Spleen (tissue), 13 donors: ENCODE measurements at places on chromosomes 4 and X. TPM values are rescaled to one million over a fixed set of nuclear protein-coding genes. Genes with fewer than 3 reads are reported as not detected.

The FRAS1 gene
- total RNA-seq: 1.2 TPM

The FGF13 gene
- total RNA-seq: 8.7 TPM

The ASB9 gene
- total RNA-seq: 22.5 TPM

The ARX gene
- total RNA-seq: not detected

The MAGIX gene
- total RNA-seq: 1.1 TPM

The TRIM61 gene
- not detected for total RNA-seq

The HTRA3 gene
- 3.1 TPM for total RNA-seq

The GBA3 gene
- 8.4 TPM for total RNA-seq

DNA sequence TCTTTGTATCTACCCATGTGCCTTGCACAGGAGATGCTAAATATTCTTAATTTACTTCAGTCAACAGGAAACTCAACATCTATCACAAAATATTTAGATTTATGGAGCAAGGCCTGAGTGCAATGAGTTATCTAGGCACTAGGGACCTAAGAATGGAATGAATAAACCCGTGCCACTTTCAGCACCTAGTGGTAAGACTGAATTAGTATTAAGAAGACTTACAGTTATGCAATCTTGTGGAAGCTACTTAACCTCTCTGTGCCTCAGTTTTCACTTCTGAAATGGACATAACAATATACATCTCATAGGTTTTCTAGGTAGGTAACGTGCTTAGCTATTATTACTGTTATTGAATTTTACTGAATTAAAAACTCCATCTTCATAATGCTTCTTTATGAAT is 144.6 kb upstream of the MAP3K15 start:
- DNase-seq: no peak

GRCh38 chr4:11072999-11073398 is 355.7 kb downstream of the HS3ST1 start:
- DNase-seq: no peak

GRCh38 chrX:9866633-9867032 is 80.4 kb downstream of the SHROOM2 start:
- DNase-seq: no peak

GRCh38 chrX:69019073-69019890 is 146.0 kb downstream of the PJA1 start:
- no peak for DNase-seq

- no peak for DNase-seq
These were observed 1081.1 kb upstream of the PABPC4L start for GRCh38 chr4:135282676-135283075.

GRCh38 chr4:76585897-76586360 is 150.9 kb downstream of the SHROOM3 start:
- DNase-seq: peak; percentile 81

DNA sequence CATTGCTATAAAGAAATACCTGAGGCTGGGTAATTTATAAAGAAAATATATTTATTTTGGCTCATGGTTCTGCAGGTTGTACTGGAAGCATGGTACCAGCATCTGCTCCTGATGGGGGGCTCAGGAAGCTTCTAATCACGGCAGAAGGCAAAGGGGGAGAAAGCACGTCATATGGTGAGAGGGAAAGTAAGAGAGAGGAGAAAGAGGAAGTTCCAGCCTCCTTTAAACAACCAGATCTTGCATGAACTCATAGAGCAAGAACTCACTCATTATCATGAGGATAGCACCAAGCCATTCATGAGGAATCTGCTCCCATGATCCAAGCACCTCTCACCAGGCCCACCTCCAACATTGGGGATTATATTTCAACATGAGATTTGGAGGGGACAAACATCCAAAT is 125.0 kb upstream of the GRPR start:
- DNase-seq: no peak

DNA sequence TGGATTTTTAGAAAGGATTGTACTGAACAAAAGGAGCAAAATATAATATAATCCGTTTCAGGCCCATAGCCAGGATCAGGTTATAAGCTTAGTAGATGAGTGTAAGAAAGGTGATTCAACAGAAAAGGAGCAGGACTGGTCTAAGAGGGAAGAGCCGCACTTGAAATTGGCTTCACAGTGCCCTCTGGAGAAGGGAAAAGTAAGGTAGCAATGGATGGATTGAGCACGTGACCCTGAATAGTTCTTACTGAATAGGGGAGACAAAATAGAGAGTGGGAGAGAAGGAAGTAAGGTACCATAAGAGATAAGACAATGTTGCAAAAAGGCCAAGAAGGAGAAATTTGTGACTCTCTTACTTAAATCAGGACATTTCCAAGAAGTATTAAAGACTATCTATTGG is 15.6 kb downstream of the CXorf66 start:
- DNase-seq: no peak

DNA sequence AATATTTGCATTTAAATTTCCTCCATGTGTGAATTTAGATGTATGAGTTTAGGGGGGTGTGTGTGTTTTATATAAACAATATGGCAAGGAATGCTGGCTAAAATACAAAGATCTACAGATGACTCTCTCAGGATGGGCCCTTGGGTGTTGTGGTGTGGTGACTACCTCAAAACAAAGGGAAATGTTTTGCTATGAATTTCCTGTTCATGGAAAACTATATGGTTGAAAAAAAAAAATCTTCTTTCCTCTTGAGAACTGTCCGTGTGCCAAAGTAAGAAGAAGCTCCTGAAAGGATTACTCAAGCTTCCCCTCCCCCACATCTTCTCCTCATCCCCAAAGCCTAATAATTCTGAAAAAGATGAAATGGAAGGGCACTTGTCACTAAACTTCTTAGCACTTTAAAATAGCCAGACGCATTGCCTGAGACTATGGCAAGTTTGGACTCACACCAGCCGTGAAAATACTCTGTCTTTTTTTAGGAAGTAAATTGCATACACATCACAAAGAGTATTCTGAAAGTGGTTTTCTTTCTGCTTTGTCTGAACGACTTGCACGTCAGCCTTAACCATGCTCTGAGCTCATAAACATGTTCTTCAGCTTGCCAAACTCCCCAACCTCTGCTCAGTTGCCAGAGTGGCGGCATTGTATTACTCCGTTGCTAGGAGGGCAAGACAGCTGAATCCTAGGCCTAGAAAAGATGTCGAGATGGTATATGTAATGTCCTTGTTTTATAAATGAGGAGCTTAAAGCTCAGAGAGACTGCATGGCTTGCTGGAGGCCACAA is 250.4 kb upstream of the JADE1 start:
- no peak for DNase-seq

DNA sequence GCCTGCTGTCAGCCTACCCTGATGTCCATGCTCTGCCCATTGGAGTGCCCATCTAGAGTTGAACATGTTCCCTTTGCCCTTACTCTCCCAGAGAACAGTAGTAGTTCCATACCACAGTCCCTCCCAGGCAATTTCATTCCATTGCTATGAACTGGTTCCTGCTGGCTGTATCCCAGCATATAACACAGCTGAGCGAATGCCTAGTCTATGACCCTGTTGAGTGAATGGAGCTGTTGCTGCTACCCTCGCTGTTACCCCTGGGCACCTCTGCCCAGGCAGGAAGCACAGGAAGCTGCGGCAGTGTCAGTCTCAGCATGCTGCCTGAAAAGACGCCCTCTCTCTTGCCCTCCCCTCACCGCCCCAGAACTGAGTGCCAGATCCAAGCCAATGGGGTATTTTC is 73.3 kb downstream of the SOX3 start:
- no peak for DNase-seq
